Chondrocyte (in vitro differentiated cells): ENCODE measurements at places on chromosomes 4 and X.

DNA sequence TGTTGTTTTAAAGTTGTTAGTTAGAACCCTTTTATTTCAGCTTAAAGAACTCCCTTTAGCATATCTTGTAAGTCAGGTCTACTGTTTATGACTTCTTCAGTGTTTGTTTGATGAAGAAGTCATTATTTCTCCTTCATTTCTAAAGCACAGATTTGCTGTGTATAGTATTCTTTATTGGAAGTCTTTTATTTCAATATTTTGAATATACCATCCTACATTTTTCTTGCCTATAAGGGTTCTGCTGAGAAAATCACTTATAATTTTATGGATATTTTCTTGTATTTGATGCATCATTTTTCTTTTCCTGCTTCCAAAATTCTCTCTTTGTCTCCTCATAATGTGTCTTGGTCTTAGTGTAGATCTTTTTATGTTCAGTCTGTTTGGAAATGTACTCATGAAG, 134.5 kb downstream of the CPXCR1 start:
- DNase-seq = no peak

GRCh38 chrX:87374324-87374723, 143.3 kb upstream of the KLHL4 start:
- DNase-seq = no peak

- DNase-seq = no peak
Observed at GRCh38 chr4:71187404-71188155, 151.2 kb upstream of the SLC4A4 start.

DNA sequence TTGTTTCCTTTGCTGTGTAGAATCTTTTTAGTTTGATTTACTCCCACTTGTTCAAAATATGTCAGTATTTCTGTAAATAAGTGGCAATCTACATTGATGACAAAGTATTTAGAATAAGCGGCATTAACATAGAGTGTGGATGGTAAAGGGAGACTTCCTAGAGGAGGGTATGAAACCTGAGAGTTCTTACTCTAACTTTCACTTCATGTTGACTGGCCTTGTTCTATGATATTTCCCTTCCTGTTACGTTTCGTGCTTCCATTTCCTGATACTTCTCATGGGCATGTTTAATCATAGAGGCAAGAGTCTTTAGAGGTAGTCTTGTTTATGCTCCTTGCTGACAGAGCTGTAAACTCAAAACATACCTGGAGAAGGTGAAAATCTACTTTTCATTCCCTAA, 408.9 kb downstream of the GLUD2 start:
- DNase-seq = no peak

- DNase-seq = no peak
Observed at GRCh38 chr4:1752284-1753041, 31.1 kb downstream of the TACC3 start.

- no peak for DNase-seq
Observed at GRCh38 chrX:129719931-129720530, 18.7 kb upstream of the XPNPEP2 start.

DNA sequence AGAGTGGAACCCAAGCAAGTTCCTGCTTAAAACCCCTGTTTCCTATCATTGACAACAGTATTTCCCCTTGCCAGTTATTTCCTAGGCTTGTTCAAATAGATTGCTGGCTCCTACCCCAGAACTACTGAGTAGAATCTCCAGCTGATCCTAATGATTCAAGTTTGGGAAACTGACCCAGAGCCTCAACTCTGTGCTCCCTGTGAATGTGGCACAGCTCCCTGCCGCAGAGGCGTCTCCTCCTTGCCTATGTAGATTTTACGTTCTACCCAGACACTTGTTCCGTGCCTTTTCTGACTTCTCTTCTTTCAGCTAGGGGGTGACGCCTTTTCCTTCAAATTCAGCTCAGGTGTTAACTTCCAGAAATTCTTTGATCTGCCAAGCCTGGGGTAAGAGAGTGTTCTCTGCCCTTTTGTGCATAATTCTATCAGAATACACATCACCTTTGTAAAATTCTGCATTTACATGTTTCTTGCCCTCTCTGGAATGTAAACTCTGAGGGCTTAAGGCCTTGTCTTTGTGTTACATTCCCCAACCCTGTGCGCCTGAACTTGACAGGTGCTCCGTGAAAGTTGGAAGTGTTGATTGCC, 4.4 kb downstream of the LSM6 start:
- DNase-seq = no peak

- no peak for DNase-seq
Observed at GRCh38 chr4:7990807-7991459, 51.3 kb upstream of the AFAP1 start.

DNA sequence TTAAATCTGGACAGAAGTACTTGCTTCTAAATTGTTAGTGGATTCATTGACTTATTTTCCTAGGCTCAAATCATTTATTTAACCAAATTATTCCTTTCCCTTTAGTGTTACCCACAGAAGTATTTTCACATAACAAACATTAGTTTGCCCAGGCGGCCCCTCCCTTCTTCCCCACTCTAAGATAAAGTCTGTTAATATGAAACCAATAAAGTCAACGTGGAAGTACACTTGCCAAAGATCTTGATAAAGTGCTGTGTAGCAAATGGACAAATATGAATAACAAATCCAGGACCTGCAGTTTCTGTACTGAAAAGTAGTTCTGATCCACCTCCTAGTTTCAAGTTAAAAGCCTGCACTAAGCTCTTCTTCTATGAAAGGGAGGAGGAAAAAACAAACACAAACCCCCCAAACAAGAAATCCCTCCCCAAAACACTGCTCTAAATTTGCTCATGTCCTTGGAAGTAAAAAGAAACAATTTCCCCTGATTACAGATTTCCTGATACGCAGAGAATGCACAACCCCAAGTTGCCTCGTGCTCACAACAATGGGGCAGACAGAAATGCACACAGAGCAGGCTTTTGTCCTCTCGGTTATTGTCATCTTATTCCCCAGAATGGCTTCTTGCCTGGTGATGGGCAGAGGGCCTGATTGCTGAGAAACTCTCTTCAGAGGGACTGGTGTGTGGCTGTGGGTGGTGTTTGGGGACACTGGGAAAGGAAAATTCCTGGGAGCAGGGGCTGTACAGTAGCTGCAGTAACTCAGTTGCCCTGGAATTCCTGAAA, 23.2 kb downstream of the TMSB4X start:
- DNase-seq = no peak

DNA sequence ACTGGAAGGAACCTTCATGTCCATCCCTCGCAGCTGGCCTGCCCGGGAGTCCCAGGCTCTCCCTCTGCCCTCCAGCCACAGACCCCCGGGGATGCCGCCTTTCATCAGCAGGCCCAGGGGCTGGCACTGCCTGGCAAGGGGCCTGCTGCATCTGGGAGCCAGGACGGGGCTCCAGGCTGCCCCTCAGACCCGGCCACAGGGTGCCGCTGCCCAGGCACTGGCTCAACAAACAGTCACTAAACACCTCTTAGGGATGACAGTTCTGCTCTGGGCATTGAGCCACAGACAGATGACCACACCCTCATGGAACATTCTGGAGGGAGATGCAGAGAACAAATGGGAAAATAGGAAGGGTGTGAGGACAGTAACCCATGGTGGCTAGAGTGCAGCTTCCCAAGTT, 109.3 kb downstream of the HMX1 start:
- peak; percentile 56 for DNase-seq

DNA sequence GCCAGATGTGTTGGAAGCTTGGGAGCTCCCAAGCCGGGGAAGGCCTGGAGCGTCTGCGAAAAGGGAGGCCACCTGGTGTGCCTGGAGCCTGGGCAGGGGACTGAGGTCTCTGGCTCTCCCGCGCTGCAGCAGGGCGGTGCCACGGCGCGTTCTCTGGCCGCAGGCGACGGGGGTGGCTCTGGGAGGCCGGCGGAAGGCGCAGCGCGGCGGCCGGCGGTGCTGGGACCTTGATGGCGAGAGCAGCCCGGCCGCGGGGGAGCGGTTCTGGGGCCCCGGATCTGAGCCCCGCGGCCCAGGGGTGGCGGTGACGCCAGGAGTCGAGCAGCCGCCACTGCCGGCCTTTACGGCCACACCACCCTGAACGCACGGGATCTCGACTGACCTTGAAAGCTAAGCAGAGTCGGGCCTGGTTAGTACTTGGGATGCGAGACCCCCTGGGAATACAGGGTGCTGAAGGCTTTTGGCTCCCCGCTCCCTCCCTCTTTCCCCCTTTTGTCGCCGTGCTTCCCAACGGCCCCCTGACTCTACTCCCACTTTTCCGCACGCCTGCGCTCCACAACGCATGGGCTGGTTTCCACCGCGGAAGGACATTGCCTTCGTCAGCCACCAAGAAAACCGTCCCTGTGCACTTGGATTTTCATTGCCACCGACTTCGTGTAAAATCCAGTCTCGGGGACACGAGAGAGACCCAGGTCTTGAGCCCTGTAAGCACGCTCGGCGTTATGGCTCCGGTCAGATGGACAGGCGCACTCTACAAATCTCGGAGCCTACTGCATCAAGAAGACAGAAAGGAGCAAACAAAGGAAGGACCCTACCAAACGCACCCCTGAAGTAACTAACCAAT, 9.5 kb downstream of the FRG2 start:
- DNase-seq = peak; percentile 87

DNA sequence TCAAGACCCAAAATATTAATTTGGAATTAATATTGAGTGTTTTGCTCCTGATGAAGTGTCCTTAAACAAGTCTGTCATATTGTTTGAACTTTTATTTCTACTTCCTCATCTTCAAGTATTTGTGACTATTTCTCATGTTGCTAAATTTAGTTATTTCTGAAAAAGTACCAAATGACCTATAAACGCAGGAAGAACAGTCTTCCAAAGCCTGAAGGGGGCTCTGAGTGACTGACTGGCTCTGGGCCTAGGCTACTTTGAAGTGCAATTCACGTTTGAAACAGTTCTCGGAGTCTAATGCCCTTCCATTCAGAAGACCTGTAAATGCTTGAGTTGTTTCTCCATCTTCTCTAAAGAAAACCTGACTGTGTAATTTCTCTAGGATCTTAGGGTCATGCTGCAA, 26.5 kb downstream of the GALNT7 start:
- no peak for DNase-seq

- no peak for DNase-seq
Observed at GRCh38 chr4:14293582-14293981, 666.1 kb upstream of the BOD1L1 start.

DNA sequence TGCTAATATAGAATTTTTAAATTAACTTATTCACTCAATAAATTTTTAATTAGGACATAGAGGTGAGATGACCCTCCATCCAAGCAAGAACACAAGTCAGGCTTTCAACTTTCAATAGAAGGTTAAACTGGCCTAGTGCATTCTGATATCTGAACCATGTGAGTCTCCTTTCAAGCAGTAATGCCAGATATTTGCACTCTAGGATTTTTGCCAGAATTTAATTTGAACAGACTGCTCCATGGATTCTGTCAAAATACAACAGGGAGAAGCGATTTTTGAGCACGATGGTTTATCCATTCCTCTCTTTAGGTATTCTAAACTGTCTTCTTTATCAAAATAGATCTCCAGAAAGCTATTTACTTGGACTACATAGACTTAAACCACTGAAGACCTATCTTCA, 72.0 kb upstream of the DCLK2 start:
- DNase-seq = no peak

DNA sequence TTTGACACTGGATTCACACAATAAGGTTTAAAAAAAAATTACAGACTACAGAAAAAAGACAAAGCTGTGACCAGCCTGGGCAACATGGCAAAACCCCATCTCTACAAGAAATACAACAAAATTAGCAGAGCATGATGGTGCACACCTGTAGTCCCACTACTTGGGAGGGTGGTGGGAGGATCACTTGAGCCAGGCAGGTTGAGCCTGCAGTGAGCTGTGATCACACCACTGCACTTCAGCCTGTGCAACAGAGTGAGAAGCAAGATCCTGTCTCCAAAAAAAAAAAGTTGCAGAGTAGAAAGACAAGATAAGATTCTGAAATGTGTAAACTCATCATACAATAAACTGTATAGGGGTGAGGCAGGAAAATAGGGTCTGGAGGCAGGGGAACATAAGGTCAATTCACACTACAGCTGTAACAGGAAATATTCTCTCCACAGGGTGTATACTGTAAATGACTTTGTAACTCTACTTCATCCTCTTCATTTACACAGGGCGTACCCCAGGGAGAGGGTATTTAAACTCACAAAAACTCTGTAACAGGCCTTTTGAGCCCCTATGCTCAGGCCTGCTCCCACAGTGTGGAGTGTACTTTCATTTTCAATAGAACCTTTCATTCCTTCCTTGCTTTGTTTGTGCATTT, 112.6 kb upstream of the MAPK10 start:
- no peak for DNase-seq

- DNase-seq = no peak
Observed at GRCh38 chrX:27463187-27463586, at the start of gene PPP4R3C. Gene PPP4R3C (minus strand): TSS chrX:27463341. CDS start chrX:27463296, 45 bp downstream.

GRCh38 chr4:46404981-46405380, 15.1 kb upstream of the GABRA2 start:
- no peak for DNase-seq

GRCh38 chrX:87063642-87064041, 454.0 kb upstream of the KLHL4 start:
- no peak for DNase-seq
